Esophagus mucosa (tissue), 1 donor: ENCODE measurements at places on chromosomes 1 and 21. TPM values are rescaled to one million over a fixed set of nuclear protein-coding genes. Genes with fewer than 3 reads are reported as not detected.
A peak's percentile ranks its signal among the peaks of the same experiment; 100 is the strongest.

- peak; percentile 71 for ATAC-seq
Measured at GRCh38 chr1:179586107-179586823, 5.4 kb upstream of the TDRD5 start.

DNA sequence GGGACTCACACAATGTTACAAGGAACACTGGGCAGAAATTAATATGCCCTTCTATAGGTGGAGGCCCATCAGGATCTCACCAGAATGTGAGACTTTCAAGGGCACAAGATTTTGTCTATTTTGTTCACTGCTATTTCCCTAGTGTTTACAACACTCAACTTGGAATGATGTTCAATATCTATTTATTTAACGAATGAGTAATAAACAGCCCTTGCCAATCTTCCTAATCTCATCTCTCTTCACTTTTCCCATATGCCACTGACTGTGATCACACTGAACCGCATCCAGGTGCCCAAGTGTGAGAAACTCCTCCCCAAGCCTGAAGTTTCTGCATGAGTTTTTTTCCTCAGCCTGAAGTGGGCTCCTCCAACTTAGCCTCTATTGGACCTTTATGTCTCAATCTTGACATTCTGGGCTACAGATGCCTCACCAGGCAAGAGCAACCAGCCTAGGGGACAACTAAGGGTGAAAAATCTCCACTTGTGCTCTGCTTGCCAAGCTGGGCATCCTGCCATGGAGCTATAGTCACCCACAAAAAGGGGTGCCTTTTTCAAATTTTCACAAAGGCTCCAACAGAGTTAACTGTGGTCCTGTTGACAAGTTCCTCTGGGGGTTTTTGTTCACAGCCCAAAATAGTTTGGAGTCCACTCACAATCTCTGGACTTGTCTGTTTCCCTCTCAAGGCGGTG, 105.6 kb downstream of the PLPP3 start:
- no peak for ATAC-seq

DNA sequence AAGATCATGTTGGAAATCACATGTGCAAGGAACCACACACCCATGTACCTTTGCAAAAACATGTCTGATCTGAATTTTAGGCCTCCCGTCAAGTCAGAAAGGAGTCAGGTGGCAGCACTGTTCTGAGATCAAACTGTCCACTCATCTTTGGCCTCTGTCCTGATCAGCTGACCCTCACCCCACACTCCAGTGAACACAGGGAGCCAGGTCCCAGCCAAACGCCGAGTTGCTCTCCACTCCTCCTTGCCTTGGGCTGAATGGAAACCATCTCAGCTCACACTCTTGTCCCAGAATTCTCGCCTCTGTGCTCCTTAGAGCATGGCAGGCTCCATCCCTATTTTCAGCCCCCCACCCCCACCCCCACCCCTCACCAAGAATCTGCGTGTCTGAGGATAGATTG, 4.6 kb upstream of the RNF186 start:
- no peak for ATAC-seq

DNA sequence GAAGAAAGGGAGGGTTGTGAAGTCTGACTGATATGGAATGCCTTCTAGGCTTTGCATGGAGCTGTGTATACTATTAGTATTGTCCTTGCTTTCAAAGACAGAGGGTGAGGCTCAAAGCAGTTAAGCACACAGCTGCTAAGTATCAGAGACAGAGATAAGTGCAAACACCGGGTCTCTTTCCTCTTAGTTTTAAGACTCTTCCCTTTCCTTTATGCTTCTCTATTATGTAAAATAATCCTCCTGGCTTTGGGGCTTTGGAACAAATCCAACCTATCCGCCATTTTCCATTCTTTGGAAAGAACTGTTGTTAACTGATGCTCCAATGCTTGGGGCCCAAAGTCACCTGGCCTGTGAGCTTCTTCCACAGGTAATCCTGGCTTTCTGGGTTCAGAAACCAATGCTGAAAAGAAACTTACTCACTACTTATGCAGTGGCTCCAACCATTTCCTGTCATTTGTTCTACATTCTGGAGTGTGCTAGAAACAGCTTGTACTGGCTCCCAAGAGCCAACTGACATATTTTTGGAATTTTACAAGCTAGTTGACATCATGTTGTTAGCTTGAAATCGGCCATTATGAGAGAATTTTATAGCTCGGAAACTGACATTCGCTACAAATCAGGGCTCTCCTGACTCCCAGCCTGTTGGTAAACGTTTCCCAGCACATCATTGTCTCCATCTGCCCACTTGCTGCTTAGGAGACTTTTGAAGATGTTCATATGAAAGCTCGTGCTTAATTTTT, 67.5 kb downstream of the DNTTIP2 start:
- ATAC-seq, result no peak

ADGRB2 gene
- 0.24 TPM for total RNA-seq

APCS gene
- not detected for total RNA-seq

DNA sequence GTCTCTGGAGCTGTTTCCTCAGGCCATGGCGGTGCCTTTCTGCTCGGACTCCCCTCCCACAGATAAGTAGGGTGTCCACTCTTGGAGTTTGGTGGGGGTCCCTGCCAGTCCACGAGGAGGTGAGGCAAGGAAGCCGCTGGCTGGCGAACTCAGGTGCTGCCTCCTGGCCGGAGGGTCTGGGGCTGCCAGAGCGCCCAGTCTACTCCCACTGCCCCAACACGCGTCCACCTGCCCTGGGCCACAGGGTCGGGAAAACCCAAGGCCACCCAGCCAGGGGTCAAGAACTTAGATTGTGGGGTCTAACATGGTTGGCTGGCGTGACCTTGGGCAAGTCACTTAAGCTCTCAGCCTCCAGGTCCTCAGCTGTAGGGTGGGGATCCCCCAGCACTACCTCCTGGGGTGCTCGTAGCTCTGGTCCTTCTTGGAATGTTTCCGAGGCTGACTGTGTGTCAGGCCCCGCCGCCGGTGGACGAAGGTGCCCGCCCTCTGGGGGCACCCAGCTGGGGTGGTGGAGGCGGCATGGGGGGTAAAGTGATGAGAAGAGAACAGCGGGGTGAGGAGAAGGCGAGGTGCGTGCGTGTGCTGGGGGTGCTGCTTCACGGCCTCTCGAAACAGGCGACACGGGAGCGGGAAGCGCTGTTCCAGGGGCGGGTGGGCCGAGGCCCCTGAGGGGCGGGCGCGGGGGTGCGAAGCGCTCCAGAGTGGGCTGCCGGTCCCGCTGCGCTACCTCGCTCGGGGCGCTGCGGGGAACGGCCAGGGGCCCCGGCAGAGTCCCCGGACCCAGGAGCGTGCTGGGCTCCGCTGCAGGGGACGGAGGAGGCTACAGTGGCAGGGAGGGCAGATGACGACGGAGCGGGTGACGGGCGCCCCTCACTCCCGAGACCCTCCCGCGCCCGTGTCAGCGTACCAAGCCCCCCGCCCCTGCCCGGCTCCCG, 1.2 kb downstream of the SH2D5 start:
- no peak for ATAC-seq

TSSK3 gene
- 0.52 TPM for total RNA-seq

DNA sequence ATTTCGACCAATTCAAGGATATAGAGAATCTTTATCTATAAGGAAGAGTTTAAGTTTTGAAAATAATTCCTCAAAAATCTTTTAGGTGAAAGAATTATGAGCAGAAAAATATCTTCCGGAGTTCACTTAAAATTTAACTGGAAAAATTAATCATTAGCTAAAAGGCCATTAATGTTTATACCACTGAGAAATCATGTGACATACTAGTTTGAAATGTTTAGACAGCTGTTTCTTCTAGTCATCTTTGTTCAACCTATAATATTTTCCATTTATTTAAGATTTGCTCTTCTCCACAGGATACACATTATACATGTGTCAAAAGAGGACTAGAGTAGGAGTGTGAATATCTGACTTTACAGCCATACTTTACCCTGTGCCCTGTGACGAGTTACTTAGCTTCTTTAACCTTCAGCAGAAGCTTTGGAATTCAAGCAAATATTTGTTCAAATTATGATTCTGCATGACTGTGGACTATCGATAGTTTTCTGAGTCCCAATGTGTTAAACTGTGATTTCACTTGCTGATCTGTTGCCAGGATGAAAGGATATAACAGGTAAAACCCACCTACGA, 374.8 kb downstream of the BRINP3 start:
- no peak for ATAC-seq
